Right hindlimb (tissue), 1 donor: ENCODE measurements at places on chromosomes 11 and 22.

GRCh38 chr11:74094393-74094792, 76.4 kb downstream of the C2CD3 start:
- no peak for DNase-seq

GRCh38 chr11:46461461-46461927, 69.9 kb upstream of the CHRM4 start:
- DNase-seq = no peak

GRCh38 chr11:121441521-121441920, 10.6 kb upstream of the SORL1 start:
- no peak for DNase-seq

- no peak for DNase-seq
These were observed 77.7 kb downstream of the TTC28 start for GRCh38 chr22:28601915-28602314.

GRCh38 chr11:57504511-57504910, 11.0 kb downstream of the SLC43A1 start:
- no peak for DNase-seq

DNA sequence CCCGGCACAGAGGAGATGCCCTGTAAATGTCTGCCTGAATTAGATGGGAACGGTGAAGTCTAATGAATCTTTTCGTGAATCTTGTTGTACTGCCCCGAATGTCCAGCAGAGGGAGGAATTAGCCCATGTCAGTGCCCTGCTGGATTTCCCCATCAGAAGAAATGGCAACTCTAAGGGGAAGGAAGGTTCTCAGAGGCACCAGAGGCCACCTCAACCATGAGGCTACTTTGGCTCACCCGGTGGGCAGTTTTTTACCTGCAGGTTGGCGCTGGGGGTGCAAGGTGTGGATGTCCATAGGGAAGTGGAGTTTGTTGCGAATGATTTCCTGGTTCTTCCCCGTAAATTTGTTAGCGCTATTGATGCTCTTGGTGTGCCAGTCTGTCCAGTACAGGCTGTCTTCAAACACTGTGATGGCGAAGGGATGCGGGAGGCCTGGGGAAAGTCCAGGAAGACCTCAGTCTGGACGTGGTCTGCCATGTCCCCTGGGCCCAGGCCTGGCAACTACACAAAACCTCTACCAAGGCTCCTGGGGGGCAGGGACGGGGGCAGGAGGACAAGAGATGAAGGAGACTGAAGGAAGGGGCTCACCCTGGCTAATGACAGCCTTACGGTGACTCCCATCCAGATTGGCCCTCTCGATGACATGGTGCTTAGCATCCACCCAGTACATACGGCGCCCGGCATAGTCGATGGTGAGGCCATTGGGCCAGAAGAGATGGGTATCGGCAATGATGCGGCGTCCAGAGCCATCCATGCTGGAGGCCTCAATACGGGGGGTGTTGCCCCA, 28.5 kb downstream of the LRP4 start:
- peak; percentile 77 for DNase-seq

GRCh38 chr11:34235189-34235588, 122.6 kb downstream of the ABTB2 start:
- no peak for DNase-seq

DNA sequence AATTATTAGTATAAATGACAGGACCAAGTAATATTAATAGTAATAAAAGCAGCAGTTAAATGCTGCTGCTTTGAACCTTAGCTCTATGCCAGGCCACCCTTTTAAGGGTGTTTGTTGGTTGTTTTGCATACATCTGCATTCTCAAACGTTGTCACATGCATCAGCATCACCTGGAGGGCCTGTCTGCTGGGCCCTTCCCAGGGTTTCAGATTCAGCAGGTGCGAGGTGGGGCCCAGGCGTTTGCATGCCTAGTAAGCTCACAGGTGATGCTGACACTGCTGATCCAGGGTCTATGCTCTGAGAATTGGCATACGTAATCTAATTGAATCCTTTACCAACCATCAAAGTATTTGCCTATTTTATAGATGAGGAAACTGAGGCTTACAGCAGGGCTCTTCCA, 246.5 kb downstream of the CADM1 start:
- DNase-seq = no peak

GRCh38 chr11:11422411-11423128, 69.5 kb upstream of the CSNK2A3 start:
- DNase-seq = no peak

- no peak for DNase-seq
These were observed 3.8 kb downstream of the PCNX3 start for GRCh38 chr11:65619281-65619928.

DNA sequence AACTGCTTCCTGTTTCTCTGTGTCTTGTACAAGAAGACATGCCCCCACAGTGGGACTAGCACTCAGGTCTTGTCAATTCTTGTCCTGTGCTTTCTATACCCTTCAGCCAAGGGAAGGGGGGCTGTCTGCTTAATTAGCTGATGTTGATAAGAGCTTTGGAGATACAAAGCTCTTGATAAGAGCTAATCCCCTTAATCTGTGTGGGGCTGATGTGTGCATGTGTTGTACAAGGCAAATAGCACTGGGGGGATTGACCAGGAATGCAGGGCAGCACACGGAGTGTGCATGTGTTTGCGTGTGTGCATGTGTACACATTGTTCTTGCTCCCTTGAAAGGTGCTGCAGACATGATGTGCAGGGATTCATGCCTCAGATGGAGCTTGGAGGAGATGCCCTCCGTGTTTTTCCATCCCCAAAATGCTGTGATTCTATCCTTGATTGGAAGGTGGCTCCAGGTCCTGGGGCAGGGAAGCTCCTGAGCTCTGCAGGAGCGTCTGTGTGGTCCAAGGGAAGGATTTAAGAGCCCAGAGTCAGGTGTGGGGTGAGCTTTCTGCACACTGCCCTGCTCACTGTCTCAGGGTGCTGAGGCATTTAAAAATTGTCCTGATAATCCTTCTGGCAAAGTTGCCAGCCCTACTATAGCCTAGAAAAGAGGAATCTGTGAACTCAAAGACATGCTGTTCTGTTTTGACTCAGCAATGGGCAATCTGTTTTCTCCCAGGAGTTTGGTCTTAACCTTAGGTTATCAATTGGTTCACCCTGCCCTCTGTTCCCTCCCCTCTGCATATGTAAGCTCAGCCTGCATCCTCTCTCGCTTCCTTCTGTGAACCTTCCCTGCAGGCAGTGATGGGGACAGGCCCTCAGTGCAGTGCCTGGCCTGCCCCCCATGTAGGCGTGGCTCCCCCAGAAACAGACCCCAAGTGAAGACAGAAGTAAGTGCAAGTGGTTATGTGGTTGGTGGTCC, 102.0 kb downstream of the GRIK4 start:
- no peak for DNase-seq

DNA sequence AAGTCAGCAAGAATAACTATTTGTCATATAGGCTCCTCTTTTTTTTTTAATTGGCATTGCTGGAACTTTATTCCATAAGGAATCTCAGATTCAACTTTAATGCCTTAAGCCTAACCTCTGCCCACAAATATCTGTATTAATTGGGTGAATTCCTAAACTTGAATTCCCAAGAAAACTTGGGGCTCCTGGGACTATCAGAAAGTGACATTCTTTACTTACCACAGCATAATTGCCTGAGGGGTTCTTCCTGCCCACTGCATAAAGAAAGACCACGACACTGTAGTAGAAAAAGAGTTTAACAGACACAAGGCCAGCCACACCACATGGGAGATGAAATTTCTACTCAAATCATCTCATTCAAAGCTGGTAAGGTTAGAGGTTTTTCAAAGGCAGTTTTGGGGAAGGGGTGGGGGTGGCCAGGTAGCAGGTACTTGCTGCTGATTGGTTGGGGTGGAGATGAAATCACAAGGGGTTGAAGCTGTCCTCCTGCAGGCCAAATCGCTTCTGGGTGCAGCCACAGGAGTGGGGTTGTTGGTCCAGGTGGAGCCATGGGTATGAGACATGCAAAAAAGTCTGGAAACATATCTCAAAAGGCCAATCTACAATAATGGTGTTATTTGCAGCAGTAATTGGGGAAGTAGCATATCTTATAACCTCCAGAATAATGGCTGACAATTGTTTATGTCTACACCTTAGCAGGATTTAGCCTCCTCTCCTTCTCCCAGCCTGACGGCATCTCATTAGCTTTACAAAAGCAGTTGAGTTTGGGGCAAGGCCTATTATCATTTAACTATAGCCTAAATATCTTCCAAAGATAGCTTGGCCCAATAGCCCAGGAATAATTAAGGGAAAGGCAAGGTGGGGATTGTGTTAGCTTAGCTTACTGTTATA, 4.8 kb upstream of the NLRP10 start:
- DNase-seq = no peak

- DNase-seq = no peak
These were observed 10.3 kb downstream of the HSPA8 start for GRCh38 chr11:123051634-123052033.

DNA sequence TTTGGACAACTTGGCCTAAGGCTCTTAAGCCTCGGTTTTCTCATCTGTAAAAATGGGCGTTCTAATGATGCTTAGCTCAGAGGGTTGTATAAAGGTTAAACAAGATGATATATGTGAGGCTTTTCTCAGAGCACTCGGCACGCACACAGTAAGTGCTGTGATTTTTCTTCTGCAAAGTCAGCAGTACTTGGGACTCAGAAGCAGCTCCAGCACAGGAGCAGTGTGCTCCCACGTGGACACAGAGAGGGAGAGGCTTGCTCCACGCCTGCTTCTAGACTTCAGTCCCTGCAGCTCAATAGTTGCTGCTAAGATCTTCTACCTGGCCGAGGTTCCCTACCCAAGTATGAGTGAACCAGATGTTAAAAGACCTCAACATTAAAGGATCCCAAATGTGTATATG, 39.9 kb upstream of the PHF21A start:
- no peak for DNase-seq

GRCh38 chr11:7486098-7486780, 933 bp downstream of the OLFML1 start:
- no peak for DNase-seq

DNA sequence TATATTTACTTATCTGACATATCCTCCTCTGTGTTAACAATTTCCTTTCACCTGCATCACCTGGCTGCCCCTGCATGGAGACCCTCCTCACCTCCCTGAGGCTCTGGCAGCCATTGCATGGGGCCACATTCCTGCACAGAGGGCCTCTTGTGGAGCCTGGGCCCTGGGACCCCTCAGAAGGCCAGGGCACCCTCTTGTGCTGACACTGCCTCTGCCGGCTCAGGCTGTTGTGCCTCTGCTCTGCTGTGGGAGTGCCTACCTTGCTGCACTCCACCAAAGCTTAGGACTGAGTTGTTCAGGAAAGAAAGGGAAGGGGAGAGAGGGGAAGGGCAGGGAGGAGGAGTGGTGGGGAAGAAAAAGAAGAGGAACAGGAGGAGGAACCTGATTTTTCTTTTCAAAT, 194.5 kb downstream of the ADAMTS15 start:
- no peak for DNase-seq

GRCh38 chr11:113184498-113184897, 129.9 kb upstream of the TTC12 start:
- DNase-seq = no peak

- DNase-seq = peak; percentile 94
These were observed 3.3 kb upstream of the BCL9L start for GRCh38 chr11:118928870-118929500.

GRCh38 chr11:65882120-65883057, 2.8 kb downstream of the CTSW start:
- no peak for DNase-seq

DNA sequence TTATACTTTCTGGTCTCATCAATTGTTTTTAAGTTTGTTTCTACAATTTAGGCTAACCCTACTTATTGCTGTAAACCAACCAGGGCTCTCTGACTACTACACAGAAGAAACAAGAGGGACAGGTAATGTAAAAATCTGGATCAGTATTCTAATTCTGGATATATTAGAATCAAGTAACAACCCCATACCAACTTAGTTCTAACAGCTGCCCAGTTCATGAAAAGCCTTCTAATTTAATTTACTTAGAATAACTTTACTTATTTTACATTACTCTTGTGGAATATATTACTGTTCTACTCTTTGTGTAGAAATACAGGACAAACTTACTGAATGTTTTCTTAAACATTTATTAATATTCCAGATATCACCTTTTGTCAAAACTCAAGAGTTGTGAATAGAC, 45.5 kb upstream of the DBX1 start:
- no peak for DNase-seq

DNA sequence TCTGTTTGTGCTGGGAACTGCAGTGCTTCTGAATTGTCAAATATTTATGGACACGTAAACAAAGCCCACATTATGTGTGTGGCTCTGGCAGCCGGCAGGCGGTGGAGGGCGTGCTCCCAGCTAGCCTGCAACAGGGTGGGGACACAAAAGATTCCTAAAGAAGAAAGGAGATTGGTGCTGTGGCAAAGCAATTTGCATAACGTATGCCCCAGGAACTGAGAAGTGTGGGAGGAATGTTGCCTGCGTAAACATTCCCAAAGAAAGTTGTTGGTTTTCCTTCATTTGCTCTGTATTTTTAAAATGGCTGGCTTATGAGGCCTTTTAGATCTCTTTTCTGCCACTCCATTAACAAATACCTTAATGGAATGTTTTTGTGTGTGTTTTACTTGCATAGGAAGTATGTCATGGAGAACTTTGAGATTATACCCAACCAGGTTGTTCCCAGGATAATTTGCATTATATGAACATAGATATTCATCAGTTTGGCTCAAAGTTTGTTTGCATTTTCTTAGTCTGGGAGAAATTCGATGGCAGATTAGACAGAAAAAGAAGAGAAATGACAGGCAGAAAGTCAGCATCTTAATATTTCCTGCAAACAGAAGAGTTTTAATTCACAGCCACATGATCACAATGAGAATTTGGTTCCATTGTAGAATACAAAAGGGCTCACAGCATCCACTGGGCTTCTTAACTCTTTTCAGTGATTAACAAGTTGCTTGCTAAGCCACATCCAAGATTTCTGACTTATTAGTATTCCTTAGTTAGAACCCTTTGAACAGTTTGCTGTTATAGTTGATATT, 41.8 kb upstream of the DLAT start:
- no peak for DNase-seq

GRCh38 chr22:39683639-39684038, 113.1 kb downstream of the CACNA1I start:
- no peak for DNase-seq

DNA sequence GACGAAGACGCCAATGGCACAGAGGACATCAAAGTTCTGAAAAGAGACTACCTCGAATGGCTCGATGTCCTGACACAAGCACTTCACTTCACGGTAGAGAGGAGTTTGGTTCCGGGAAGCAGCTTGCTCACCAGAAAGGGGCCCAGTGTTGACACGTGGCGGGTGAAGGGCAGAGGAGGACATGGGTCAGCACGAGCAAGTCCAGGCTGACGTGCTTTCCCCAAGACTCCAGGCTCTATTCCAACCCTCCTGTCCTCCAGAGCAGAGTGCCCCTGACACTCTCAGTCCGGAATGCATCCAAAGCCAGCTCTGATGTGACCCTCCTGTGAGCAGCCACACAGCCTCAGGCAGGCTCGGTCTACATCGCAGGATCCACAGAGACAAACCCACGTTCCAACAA, 77.5 kb upstream of the BID start:
- no peak for DNase-seq
